ENCODE measurements at places on chromosomes 5 and 9.

DNA sequence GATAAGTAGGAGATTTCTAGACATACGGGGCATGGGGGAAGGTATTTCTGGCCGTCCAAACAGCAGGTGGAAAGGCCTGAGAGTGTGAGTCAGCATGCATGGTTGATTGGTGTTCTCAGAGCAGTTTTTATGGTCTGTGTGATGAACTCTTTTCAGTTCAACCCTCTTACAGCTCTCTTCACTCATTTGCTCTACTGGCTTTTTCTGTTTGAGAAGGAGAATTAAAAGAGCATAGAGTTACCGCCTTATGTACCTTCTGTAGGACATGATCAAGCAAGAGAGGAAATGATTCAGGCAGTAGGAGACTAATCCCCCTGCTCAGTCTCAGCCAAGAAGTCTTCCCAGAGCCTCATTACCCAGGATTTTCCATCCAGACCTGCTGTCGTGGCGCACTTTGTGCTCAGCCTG, 92.4 kb downstream of the PRDM6 start:
- no peak for DNase-seq

GRCh38 chr5:160133071-160133917, 14.0 kb upstream of the PWWP2A start:
- DNase-seq, result no peak

- DNase-seq, result no peak
Measured at GRCh38 chr5:18181575-18181974, 547.3 kb downstream of the TAF11L14 start.

DNA sequence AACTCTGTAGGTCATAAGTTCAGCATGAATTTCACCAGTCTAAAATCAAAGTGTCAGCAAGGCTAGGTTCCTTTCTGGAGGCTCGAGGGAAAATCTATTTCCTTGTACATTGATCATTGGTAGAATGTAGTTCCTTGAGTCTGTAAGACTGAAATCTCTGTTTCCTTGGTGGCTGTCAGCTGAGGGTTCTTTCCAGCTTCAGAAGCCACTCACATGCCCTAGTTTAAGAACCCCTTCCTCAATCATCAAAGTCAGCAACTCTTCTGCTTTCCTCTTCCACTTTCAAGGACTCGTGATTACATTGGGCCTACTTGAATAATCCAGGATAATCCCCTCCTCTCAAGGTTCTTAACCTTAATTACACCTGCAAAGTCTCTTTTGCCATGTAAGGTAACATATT, 4.9 kb upstream of the SCAMP1 start:
- DNase-seq, result no peak

DNA sequence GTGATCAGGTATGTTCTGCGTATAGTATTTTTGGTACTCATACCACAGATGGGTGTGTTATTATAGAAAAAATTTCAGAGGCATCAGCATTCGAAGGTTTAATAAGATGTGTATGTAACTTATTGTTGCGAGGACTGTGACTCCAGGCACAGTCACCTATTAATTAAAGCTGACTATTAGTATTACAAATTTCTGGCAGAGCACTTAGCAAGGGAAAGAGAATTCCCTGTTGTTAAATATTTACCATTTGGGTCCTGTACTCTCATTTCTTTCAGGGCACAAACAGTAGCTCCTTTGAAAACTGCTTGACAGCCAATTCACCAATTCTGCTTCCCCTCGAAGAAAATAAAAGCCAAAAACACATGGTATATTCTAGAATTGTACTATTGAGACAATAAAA, 653.8 kb downstream of the ELAVL2 start:
- no peak for DNase-seq

- no peak for DNase-seq
Measured at GRCh38 chr5:32051796-32052195, 122.3 kb downstream of the GOLPH3 start.

DNA sequence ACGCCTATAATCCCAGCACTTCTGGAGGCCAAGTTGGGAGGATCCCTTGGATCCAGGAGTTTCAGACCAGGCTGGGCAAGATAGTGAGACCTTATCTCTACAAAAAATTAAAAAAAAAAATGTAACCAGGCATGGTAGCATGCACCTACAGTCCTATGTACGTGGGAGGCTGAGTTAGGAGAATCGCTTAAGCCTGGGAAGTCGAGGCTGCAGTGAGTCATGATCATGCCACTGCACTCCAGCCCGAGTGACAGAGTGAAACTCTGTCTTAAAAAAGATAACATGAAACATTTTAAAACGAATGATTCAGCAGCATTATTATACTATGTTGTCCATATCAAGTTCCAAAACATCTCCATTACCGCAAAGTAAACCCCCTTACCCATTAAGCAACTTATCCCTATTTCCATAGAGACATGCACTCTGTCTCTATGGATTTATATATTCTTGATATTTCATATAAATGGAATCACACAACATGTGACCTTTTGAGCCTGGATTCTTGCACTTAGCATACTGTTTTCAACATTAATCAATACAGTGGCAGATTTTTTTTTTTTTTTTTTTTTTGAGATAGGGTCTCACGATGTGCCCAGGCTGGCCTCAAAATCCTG, 56.9 kb upstream of the MTMR12 start:
- DNase-seq, result no peak

DNA sequence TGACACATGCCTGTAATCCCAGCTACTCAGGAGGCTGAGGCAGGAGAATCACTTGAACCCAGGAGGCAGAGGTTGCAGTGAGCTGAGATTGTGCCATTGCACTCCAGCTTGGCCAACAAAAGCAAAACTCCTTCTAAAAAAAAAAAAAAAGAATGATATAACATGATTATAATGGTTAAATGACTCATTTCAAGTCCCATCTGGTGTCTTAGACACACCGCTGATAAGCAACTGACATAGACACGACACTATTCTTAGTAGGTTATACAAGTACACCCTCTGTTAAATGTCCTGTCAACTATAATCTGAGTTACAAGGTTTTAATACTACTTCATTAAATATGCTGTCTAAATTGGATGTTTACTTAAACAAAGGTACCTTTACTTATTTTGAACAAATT, 405.3 kb upstream of the CLINT1 start:
- DNase-seq, result no peak

- no peak for DNase-seq
Measured at GRCh38 chr5:127585661-127586060, 63.2 kb upstream of the CTXN3 start.

DNA sequence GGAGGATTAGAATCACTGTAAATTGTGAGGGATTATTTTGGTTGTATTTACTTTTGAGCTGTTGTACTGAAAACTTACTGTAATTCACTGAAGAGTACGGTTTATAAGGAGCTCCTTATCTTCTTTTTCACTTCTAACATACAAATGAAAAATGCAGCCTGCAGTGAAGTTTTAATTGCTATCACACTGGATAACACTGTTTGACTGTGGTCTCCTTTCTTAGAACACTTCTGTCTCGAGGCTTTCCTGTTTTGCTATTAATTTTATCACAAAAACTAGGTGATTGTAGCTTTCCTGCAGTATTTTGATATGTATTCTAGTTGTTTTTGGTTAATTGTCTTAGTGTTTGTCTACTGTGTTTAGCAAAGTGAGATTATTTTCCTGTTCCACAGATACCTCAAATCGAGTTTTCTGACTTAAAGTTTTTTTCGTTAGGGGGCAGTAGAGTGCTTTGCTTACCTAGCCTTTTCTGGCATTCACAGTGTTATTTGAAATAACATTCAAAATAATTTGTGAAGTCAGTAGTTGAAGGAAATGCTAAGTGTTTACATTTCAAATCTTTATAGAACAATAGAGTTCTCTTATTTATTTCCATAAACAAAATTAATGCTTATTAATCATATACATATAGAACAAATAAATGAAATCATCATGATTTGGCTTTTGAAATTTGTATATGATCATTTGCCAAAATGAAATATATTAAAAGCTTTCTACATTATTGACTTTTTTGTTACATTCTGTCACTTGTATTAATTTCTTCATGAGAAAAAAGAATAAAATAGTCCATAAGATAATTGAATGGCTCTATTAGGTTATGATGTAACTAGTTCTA, 52.9 kb downstream of the COMMD10 start:
- DNase-seq, result no peak

DNA sequence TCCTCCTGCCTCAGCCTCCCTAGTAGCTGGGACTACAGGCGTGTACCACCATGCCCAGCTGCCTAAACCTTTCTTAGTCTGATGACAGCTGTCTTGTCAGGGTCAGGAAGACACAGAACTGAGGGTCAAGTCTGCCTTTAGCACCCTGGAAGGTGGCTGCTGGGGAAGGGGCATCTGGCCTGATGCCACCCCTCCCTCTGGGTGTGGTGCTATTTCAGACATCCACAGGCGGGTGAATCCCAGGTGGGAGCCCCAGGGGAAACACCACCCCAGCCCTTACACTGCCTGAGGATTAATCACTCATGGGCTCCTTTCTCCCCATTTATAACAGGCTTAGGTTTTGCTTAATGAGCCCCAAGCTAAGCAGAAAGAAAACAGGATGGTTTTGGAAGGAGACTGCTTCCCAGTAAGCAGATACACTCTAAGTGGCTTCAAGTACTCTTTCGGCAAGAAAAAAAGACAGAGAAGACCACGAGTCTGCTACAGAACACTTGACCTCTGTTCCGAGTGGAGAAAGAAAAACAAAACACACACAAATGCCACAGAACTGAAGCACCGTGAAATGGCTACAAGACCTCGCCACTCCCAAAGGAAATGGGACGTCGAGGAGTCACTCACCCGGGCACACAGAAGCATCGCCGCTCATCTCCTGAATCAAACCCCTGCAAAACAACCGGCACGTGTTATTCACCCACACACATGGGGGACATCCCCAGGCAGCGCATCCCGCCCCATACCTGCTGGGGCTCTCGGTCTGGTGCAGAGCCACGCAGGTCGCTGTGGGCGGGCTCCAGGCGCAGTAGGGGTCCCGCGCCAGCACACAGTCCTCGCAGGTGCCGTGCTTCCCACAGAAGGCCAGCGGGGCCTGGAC, 62.4 kb downstream of the SECISBP2 start:
- DNase-seq, result no peak

DNA sequence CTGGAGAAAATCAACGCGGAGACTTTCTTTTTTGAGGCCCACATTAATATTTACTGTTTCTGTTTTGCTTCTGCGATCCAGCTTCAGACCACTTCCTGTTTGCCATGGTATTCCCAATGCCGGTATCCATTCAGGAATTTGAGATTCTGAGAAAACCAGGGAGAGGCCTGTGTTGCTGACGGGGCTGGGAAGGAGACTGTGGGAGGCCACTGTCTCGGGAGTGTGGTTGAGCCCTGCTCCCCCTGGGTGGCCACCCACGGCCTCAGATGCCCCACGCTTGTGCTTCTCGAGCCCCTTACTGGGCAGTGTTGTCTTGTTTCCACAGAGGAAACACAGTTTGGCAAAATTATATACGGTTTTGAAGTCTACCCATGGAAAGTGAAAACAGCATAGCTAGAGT, 403.6 kb upstream of the IRX2 start:
- no peak for DNase-seq

DNA sequence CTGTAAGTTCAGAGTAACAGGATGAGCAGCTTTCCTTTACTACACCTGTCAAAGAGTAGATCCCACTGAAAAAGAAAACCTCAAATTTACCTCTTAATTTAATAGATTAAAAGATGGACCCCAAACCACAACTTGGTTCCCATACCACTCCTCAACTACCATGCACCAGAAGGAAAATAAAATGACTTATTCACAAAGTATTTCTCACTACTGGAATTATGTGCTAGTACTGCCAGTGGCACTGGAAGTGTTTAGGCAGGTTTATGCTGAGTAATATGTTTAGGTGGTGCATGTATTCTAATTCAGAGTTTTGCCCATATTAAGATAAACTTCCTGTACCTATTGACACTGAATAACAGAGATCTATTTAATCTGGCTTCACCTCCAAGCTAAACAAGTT, 6.6 kb downstream of the PLK2 start:
- DNase-seq, result no peak

DNA sequence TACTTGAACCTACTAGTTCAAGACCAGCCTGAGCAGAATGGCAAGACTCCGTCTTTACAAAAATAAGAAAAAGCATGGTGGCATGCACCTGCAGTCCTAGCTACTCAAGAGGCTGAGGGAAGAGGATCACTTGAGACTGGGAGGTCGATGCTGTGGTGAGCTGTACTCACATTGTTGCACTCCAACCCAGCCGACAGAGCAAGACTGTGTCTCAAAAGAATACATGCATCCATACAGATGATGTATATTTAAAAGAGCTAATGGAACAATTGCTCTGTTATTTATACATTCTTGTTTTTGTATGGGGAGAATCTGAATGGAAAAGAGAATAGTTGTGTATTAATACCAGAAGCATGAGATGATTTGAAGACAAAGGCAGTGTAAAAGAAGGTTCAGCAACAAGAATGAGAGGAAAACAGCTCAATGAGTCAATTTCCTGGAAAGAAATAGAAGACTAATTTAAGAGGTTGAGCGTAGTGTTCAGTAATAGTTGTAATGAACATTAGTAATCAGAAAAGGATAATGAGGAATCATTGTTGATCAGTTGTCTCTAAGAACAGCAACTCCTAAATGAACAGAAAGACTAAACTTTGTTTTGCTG, 1.9 kb upstream of the LRRC70 start:
- no peak for DNase-seq

GRCh38 chr9:78712903-78713613, 416.1 kb downstream of the PSAT1 start:
- no peak for DNase-seq

DNA sequence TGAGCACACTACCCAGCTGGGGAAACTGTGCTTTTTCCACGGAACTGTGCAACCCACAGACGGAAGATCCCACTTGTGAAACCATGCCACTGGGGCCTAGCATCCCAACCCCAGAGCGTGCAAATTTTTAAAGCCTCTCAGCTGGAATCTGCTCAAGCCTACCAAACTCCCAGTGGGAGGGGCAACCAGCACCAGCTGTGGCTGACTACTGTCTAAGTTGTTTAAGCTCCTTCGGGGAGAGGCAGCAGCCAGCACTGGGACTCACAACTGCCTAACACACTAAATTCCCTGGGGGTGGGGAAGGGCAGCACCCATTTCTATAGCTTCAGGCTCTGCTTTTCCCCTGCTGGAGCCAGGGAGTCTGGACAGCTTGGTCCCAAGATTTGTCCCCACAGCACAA, 287.6 kb upstream of the MSX2 start:
- no peak for DNase-seq

DNA sequence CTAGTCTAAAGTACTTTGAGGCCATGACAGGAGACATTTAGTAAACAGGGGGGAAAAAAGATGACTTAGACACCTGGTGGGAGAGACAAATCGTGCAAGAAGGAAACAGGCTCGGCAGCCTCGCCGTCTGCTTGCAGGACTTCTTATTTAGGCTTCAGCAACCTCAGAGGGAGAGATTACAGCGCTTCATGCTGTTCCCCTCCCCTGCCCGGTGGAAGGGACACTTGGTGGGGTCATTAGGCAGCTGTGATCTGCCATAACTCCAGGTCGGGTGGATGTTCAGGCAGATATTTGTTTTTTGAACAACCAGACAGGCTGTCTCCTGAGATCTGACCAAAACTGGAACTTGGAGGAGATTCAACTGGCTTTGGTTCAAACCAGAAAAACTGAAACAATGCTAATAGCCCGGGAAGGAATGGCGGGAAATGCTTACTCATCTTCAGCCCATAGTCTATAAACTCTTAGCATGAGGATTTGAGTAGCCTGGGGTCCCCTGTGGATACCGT, 38.1 kb upstream of the CD180 start:
- DNase-seq, result no peak
